Substantia nigra (tissue), 51 donors: ENCODE measurements at places on chromosomes 12 and 14.
A peak's percentile ranks its signal among the peaks of the same experiment; 100 is the strongest.

DNA sequence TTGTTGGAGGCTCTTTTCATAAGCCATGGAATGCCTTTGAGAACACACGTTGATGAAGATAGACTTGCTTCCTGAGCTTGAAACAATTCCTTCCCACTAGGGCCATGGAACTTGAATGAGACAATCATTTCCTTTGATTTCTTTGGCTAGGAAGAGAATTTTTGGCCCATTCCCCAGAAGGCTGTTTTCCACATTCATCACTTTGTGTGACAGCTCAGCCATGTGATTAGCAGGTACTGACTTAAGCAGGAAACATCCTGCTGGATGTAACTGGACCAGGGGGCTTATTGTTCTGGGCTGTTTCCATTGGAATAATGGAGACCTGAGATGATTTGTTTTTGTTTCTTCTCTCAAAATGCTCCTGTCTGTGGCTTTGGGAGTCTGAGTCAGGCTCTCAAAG is 469.8 kb upstream of the SEL1L start:
- no peak for DNase-seq

- no peak for DNase-seq
These were observed 3.3 kb downstream of the SP1 start for GRCh38 chr12:53383258-53383657.

DNA sequence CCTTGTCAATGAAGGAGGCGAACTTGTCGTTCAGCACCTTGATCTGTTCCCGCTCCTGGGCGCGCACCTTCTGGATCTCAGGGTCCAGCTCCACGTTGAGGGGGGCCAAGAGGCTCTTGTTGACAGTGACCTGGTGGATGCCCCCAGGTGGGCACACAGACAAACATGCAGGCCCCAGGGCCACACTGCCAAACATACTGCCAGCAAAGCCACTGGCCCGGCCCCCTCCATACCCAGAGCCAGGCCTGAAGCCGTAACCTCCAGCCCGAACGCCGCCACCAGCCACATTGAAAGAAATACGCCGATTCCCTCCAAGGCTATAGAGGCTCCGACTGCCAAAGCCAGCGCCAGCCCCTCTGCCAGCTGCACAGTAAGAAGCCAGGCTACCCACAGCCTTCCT is 337 bp downstream of the KRT74 start:
- DNase-seq, result no peak

GRCh38 chr12:99957866-99958466 is 26.8 kb downstream of the ANKS1B start:
- no peak for DNase-seq

DNA sequence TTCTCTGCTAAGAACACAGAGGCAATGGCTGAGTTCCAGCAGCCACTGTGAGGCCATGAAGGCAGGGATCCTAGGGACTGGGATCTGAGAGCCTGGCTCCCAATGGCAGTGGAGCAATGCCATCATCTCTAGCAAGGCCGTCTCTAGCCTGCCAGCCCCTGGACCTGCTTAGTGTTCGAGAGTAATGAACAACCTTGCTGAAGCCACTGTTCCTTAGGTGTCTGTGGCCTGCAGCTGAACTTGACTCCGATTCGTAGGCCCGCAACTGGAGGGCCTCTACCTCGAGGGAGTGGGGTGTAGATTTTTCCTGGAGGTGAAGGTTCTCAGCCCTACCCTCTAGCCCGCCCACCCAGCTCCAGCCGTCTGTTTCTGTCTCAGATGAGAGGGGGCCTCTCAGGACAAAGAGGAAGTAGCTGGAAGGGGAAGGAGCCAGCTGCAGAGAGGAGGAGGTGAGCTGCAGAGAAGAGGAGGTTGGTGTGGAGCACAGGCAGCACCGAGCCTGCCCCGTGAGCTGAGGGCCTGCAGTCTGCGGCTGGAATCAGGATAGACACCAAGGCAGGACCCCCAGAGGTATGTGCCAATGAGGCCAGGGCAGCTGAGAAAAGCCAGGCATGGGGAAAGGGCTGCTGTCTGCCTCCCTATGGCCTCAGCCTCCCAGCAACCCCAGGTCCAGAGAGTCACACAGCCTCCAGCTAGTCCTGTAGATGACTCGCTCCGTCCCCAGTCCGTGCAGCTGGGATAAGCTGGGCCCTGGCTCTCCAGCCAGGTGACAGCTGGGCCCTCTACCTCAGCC is at the start of gene PLD4:
Gene PLD4 (plus strand): TSS at position 459 of the 793 bp plus-strand sequence. CDS start 2,262 bp downstream, outside the sequence.
- no peak for DNase-seq

DNA sequence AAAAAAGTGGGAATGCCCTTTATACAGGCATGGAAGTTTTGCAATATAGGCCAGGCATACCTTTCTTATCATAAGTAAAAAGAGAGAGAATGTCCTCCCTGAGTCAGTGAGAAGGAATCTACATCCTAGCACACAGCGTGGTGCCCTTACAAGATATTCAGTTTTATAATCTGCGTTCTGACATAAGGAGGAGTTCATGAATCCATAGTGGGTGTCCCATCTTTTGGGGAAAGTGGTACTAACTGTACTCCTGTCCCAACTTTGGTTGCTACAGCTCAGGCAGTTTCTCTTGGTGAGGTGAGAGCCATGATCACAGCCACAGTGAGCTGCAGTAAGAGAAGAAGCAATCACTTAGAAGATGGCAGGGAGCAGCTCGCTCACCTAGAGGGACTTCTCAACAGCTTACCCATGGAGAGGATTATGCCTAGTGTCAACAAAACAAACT is 332.9 kb downstream of the BCAT1 start:
- no peak for DNase-seq

DNA sequence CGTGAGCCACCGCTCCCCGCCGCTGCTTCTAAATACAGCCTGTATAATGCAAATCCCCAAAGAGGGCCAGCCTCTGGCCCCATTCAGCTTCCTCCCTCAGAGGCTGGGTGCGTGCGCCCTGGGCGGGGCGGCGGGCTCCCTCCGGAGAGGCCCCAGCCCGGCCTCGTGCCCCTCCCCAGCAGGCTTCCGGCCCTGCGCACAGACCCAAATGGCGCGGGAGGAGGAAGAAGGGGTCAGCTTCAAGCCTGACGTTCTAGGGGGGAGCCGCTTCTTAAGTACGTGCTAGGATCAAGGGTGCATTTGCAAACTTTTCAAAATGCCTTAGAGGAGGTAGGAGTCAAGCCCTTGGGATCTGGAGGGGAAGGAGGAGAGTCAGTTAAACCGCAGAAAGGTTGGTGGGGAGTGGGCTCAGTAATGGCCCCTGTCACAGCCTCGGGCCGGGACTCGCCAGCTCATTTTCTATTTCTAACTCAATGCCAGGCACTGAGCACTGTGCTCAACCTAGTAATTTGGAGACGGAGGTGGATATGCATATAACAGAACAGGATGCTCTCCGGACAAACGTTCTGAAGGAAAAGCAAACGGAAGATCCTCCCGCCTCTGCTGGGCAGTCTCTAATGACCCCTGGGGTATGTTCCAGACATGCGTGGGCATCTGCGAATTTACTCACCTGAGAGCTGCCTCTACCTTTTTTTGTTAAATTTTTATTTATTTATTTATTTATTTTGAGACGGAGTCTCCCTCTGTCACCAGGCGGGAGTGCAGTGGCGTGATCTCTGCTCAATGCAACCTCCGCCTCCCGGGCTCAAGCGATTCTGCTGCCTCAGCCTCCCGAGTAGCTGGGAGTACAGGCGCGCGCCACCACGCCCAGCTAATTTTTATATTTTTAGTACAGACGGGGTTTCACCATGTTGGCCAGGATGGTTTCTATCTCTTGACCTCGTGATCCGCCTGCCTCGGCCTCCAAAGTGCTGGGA is 32.3 kb downstream of the NINJ2 start:
- no peak for DNase-seq

- DNase-seq, result no peak
These were observed 16.6 kb upstream of the SFSWAP start for GRCh38 chr12:131694116-131694838.

- no peak for DNase-seq
These were observed 46.0 kb upstream of the ISM2 start for GRCh38 chr14:77544571-77544970.

GRCh38 chr12:54879150-54879549 is 24.8 kb downstream of the MUCL1 start:
- DNase-seq, result no peak

DNA sequence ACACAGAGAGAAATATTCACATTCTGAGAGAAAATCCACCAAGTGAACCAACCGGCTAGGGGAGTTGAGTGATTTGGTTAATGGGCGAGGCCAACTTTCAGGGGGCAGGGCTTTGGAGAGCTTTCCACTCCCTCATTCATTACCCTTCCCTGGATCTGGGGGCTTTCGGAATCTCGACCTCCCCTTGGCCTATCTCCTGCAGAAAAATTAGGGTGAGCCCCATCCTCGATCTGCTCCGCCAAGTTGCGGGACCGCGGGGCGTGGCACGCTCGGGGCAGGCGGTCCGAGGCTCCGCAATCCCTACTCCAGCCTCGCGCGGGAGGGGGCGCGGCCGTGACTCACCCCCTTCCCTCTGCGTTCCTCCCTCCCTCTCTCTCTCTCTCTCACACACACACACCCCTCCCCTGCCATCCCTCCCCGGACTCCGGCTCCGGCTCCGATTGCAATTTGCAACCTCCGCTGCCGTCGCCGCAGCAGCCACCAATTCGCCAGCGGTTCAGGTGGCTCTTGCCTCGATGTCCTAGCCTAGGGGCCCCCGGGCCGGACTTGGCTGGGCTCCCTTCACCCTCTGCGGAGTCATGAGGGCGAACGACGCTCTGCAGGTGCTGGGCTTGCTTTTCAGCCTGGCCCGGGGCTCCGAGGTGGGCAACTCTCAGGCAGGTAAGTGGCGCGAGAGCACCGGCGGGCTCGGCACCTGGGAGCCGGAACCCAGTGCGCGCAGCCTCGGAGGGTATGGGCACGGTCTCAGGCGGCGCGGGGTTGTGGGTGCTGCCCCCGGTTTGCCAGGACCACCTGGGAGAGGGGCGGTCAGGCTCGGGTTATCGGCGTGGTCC is at the start of gene ERBB3:
Gene ERBB3 (plus strand): TSS at position 443 of the 833 bp plus-strand sequence. CDS start 136 bp downstream, at position 579.
- DNase-seq, result peak; percentile 69

- DNase-seq, result no peak
These were observed 22.1 kb upstream of the ITPK1 start for GRCh38 chr14:93137864-93138263.

DNA sequence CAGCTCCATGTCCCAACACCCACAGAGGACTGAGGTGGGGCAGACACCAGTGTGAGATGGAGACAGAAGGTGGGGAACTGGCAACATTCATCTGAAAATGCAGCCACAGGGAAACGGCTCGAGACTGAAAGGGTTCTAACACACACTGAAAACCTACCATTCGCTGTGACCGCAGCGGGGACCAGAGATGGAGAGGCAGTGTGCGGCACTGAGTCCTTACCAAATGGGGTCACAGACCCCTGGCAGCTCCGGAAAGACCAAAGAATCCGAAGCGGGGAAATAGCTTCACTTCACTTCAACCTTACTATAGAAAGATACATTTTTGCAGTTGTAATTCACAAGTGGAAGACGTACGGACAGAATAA is 9.6 kb downstream of the BAG5 start:
- DNase-seq, result no peak

DNA sequence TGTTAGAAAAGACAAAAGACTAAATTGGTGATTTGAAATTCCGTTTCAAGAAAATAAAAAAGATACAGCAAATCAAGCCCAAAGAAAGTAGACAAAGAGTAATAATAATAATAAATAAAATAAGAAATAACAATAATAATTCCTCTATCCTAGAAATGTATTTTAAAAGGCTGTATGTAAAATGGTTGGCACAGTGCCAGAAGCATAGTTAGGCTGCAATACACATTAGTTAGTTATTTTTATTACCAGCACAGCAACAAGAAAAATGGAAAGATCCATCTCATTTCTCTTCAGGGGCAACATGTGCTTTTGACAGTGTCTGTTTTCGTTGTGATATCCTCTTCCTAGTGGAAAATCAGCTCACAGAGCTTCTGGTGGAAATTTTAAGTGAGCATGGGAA is 174.1 kb upstream of the TMTC1 start:
- no peak for DNase-seq

GRCh38 chr14:100239211-100239839 is 381 bp downstream of the YY1 start:
- no peak for DNase-seq

DNA sequence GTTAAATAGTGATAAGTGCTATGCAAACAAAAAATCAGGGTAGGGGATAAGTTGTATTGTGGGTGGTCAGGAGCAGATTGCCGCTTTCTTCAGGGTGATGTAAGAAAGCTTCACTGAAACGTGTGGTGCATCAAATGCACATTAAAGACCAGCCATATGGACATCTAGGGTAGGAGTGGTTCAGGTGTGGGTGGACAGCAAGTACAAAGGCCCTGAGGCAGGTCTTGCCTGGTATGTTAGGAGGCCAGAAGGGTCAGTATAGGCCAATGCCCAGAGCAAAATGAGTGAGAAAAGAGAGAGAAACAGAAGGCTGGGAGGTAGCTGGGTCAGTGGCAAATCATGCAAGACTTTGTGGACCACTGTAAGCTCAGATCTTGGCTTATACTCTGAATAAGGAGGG is 25.6 kb upstream of the CISTR start:
- no peak for DNase-seq

- DNase-seq, result no peak
These were observed 51.6 kb upstream of the DLK1 start for GRCh38 chr14:100674897-100675619.

- no peak for DNase-seq
These were observed 82.8 kb downstream of the RIN3 start for GRCh38 chr14:92596331-92596907.

DNA sequence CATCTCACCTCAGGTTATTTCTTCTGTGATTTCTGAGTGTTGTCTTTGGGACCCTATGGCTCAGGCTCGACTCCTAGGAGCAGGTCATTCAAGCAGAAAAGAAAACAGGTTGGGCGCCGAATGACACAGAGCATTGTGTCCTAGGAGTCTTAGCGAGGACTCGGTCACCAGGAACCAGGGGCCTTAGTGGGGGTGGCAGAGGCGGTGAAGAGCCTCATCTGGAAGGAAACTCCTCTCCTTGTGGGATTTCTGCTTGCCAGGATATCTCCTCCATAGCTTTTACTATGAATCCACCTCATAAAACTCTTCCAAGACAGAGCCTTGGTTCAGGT is 630 bp downstream of the PLEKHH1 start:
- DNase-seq, result no peak

GRCh38 chr14:104650057-104650980 is 39.1 kb upstream of the INF2 start:
- peak; percentile 44 for DNase-seq

- DNase-seq, result no peak
These were observed 1523.5 kb downstream of the AACS start for GRCh38 chr12:126588586-126589249.

DNA sequence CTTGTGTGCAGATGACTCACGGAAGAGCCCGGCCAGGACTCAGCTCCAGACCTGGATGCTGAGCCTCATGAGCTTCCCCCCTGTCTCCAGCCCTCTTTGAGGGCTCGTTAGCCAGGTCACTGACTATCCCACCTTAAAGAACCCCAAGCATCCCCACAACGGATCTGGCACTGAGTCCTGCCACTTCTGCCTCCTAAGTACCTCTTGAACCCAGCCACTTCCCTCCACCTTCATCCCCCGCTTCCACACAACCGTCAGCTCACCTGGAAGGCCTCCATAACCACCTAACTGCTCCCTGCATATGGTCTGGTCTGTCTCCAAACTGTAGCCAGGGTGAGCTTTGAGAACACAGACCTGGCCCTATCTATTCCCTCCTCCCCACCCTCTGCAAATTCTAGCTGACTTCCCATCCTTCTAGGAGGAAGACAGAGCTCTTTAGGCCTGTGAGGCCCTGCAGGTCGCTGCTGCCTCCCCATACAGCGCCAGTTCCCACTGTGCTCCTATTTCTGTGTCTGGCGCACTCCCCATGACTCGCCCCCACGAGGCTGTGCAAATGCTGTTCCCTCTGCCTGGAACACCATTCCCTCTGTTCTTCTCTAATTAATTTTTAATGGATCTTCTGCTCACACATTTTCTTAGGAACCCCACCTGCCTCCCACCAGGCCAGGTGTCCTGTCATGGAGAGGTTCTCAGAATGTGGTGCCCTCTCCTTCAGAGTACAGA is 2.9 kb upstream of the HSP90AA1 start:
- no peak for DNase-seq

- DNase-seq, result no peak
These were observed 7.1 kb downstream of the SCN8A start for GRCh38 chr12:51598156-51598555.
